K562 (cell line): ENCODE measurements at places on chromosomes 2 and 18. TPM values are rescaled to one million over a fixed set of nuclear protein-coding genes. Genes with fewer than 3 reads are reported as not detected.
A peak's percentile ranks its signal among the peaks of the same experiment; 100 is the strongest.

Gene C18orf32
- total RNA-seq: 20.4 and 23.2 TPM in 2 replicates

Gene BCL11A
- total RNA-seq: 0.07 and 0.13 TPM in 2 replicates

Gene C2orf68
- 36.6 and 41.6 TPM in 2 replicates for total RNA-seq

Gene CHN1
- total RNA-seq: 0.94 and 1.4 TPM in 2 replicates

Gene DES
- 17.4 and 21.9 TPM in 2 replicates for total RNA-seq

Gene MGAT4A
- total RNA-seq: 0.35 and 0.38 TPM in 2 replicates

Gene TIA1
- 103 and 106 TPM in 2 replicates for total RNA-seq

DNA sequence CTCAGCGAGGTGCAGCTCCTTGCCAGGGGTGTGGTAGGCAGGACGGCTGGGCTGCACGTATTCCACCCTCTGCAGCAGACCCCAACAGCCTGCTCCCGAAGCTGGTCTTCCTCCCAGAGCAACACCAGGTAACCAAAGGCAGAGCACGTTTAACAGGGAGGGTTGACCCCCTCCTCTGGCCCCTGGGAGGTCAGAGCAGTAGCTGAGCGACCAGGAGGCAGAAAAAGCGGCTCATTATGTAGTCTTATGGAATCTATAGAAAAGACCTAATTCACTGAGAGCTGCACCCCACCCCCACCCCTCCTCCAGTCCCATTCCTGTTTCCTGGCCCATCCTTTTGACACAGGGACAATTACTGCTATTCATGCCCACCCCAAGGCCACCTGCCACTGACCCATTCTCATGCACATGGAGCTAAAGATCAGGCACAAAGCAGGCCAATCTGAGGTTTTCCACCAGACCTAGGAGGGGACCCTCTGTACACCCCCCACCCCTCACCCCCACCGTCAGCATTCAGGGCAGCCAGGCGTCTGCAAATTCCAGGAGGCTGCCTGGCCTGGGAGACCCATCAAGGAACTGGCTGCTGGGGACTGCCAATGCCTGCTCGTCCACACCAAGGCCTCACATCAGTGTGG is 60.9 kb upstream of the FZD7 start:
- no peak overlapping the region for H3K27ac ChIP-seq
- no peaks in the 10 kb centered on the region for H3K36me3 ChIP-seq
- H3K4me1 ChIP-seq: no peaks in the 10 kb centered on the region
- no peak for DNase-seq
- H3K27me3 ChIP-seq: peaks cover 17% of the 10 kb centered on the region

DNA sequence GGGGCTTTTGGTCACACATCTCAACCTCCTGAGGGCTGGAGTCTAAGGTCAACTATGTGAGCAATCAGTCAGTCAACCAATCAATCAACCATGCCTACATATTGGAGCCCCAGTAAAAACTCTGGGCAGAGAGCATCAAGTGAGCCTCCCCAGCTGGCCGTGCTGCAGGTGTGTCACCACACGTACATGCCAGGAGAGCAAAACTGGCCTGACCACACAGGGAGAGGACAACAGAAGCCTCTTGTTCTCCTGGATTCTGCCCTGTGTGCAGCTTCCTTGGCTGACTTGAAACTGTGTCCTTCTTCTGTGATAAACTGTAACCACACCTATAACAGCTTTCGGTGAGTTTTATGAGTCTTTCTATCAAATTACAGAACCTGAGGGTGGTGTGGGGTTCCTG is 25.9 kb downstream of the GPR35 start:
- H3K36me3 ChIP-seq: no peaks in the 10 kb centered on the region
- H3K27ac ChIP-seq: no peak overlapping the region
- no peak for DNase-seq
- no peaks in the 10 kb centered on the region for H3K4me1 ChIP-seq
- H3K27me3 ChIP-seq: peaks cover 3% of the 10 kb centered on the region; the same call in 2 of the 3 replicates

DNA sequence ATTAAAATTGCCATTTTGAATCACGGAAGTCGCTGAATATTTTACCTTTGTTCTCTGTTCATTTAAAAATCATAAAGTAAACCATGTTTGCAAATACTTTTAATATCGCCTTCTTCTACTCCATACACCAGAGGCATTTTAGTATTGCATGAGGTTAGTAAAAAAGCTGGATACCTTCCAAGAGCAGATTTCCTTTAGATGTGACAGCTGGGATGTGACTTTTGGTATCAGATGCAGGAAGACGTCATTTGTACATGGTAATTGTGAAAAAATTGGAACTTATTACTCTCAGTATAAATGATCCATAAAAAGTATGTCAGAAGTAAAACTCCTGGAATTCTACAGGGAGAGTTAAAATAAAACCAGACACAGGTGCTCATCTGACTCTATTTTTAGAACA is 89.5 kb downstream of the SLC4A10 start:
- no peaks in the 10 kb centered on the region for H3K36me3 ChIP-seq
- H3K4me3 ChIP-seq: no peak overlapping the region
- H3K27me3 ChIP-seq: no peaks in the 10 kb centered on the region
- no peaks in the 10 kb centered on the region for H3K4me1 ChIP-seq
- H3K27ac ChIP-seq: no peak overlapping the region
- no peak for DNase-seq

- H3K27ac ChIP-seq: peak overlapping the region; percentile 89
- peak; percentile 70 for DNase-seq
- H3K4me1 ChIP-seq: peaks cover 57% of the 10 kb centered on the region; the same call in 2 of the 3 replicates
- H3K36me3 ChIP-seq: no peaks in the 10 kb centered on the region
These were observed 25.8 kb upstream of the ERICH2 start for GRCh38 chr2:170744248-170745002.

DNA sequence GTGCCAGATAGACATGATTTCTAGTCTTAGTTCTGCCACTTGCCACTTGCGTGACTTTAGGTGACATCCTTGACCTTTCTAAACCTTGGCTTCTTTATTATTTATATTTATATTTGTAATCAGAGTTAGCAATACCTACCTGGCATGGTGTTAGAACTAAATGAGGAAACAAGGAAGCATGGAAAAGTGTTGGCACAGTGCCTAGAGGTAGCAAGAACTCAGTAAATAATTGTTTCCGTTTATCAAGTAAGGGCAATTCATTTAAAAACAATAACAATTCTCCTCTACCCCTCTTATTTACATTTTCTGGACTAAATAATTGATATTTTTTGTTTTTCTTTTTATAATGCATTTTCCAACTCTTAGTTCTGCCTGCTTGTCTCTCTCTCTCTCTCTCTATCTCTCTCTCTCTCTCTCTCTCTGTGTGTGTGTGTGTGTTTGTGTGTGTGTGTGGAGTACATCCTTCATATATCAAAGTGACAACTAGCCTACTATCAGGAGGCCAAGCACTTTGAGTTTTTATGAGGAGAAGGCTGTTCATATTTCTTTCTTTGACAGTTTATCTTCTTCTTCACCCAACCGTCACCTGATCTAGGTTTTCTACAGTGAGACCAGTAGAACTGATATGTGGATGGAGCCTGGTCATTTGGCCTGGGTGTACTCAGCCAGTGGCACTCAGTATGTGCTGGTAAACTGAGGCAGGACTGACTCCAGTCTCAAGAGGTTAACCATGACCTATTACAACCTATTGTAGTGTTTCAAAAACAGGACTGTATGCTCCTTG is 134.5 kb downstream of the LRRTM1 start:
- H3K36me3 ChIP-seq: no peaks in the 10 kb centered on the region
- DNase-seq: no peak
- H3K27me3 ChIP-seq: no peaks in the 10 kb centered on the region

DNA sequence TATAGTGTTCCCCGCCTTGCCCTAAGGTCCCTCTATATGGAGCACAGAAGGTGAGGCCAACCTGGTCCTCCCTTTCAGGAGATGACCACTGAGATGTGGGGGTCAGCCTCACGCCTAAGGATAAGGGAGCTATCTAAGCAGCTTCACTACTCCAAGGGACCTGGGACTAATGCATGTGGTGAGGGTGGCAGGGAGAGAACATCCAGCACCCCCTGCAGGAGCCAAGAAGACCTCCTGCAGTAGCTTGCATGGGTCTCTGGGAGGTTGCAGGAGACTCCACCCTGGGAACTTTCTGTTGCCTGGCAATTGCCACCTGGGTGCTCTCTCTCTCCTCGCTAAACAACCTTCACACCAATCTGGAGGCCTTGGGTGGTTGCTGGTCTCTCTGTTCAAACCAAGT is 93.0 kb upstream of the KLHL29 start:
- no peak overlapping the region for H3K27ac ChIP-seq
- peak; percentile 6 for DNase-seq
- no peaks in the 10 kb centered on the region for H3K27me3 ChIP-seq
- no peaks in the 10 kb centered on the region for H3K36me3 ChIP-seq

DNA sequence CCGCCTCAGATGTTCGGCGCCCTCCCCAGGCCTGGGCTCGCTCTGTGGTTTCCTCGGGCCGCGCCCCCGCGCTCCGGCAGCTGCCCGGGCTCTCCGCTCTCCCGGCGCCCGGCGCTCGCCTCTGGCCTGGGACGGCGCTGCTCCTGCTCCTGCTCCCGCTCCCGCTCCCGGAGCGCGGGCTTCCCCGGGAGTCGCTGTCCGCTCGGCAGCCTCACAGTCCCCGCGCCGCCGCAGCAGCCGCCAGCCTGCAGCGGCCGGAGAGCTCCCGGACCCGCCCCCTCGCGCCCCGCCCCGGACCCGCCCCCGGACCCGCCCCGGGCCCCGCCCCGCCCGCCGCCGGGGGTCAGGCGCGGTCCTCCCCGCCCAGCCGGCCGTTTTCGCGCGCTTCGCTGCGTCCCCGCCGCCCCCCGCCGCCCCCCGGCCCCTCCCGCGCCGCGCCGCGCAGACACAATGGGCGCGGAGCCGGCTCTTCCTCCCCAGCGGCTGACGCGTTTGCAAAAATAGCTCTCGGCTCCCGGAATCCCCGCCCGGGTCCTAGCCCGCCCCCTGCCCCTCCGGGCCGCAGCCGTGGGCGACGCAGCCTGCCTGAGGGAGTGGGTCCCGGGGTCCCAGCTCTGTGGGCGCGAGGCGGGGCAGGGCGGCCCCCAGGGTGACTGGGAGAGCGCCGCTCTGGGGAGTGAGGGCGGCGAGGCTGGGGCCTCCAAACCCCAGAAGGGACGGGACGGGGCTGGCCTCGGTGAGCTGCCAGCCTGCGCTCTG is at the start of gene ARL4C:
Gene ARL4C (minus strand): TSS at position 247 of the 759 bp plus-strand sequence. CDS start 495 bp downstream, outside the sequence.
- H3K4me1 ChIP-seq: no peaks in the 10 kb centered on the region
- H3K27ac ChIP-seq: no peak within 1 kb of the TSS
- no peaks in the 10 kb centered on the region for H3K36me3 ChIP-seq
- peak; percentile 89 for DNase-seq
- H3K4me3 ChIP-seq: peak within 1 kb of the TSS; percentile 35

GRCh38 chr2:196435189-196435588 is 204.3 kb upstream of the CCDC150 start:
- no peak for DNase-seq
- no peak overlapping the region for H3K27ac ChIP-seq
- H3K27me3 ChIP-seq: no peaks in the 10 kb centered on the region
- H3K36me3 ChIP-seq: no peaks in the 10 kb centered on the region

- H3K27ac ChIP-seq: no peak overlapping the region
- H3K27me3 ChIP-seq: peaks cover 74% of the 10 kb centered on the region
- no peak overlapping the region for H3K4me3 ChIP-seq
- DNase-seq: no peak
- H3K36me3 ChIP-seq: no peaks in the 10 kb centered on the region
These were observed 314.0 kb upstream of the EPAS1 start for GRCh38 chr2:45983213-45983612.

- no peak for DNase-seq
- peaks cover under 1% of the 10 kb centered on the region; the same call in 1 of the 3 replicates for H3K27me3 ChIP-seq
These were observed 11.3 kb upstream of the SPATA3 start for GRCh38 chr2:230984393-230985220.

GRCh38 chr2:234446404-234447076 is 50.3 kb downstream of the ARL4C start:
- no peaks in the 10 kb centered on the region for H3K4me1 ChIP-seq
- H3K27me3 ChIP-seq: no peaks in the 10 kb centered on the region
- H3K4me3 ChIP-seq: no peak overlapping the region
- DNase-seq: no peak
- no peak overlapping the region for H3K27ac ChIP-seq

DNA sequence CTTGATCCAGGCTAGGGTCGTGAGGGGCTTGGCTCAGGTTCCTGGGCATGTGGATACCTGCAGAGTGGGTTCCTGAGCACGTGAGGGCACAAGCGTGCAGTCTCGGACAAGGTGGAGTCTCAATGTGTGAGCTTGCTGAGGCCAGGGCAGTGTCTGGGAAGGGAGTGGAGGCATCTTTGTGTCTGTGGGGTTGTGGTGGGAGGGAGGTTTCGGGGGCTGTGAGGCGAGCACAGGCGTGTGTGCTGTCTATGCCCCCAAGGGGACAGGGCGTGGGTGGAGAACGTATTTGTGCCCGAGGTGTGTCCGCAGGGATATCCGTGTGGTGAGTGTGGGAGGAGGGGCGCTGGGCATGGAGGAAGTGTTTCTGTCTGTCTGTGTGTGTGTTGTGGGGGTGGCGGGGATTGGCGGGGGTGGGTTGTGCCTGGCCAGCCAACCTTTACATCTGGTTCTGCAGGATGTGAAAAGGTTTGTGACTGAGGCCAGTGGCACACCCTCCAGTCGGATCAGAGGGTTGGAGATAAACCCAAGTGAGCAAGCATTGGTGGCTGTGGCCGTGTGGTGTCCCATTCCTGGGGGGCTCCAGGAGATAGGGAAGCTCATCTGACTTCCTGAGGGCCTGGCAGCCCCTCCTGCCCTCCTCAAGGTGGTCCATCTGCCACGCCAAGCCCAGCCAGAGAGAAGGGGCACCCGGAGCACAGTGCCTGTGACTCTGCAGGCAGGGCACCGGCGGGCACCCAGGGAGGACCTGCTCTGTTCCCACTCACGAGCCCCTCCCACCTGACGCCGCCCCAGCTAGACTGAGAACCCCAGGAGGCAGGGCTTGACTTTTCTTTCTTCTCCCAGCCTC is 57.1 kb downstream of the ZFP36L2 start:
- no peak for DNase-seq
- H3K4me3 ChIP-seq: no peak overlapping the region
- H3K36me3 ChIP-seq: no peaks in the 10 kb centered on the region
- no peaks in the 10 kb centered on the region for H3K27me3 ChIP-seq
- H3K27ac ChIP-seq: peak overlapping the region; percentile 28; the same call in 1 of the 3 replicates
- peaks cover 42% of the 10 kb centered on the region for H3K4me1 ChIP-seq

- H3K27ac ChIP-seq: peak overlapping the region; percentile 94
- DNase-seq: no peak
- peaks cover 8% of the 10 kb centered on the region for H3K4me1 ChIP-seq
- no peaks in the 10 kb centered on the region for H3K27me3 ChIP-seq
These were observed 693 bp downstream of the ORC2 start for GRCh38 chr2:200962811-200963123.

DNA sequence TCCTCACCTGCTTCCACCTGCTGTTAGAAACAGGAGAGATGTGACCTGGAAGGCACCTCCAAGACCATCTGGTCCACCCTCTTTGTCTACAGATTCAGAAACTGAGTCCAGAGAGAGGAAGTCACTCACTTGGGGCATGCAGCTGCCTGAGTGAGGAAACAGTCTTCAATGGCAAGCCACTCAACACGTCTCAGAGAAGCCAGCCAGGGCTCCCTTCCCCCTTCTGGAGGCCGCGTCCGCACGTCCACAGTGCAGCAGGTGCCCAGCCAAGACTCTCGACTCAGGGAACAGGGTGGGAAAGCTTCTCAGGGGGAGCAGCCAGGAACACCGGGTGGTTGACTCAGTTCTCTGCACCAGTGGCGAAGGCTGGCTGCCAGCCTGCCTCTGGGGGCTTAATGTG is 201.7 kb downstream of the BCL11A start:
- no peak for DNase-seq
- H3K27ac ChIP-seq: no peak overlapping the region
- no peaks in the 10 kb centered on the region for H3K4me1 ChIP-seq
- H3K4me3 ChIP-seq: no peak overlapping the region

GRCh38 chr2:49801898-49802450 is 647.7 kb upstream of the FSHR start:
- no peak overlapping the region for H3K27ac ChIP-seq
- no peak overlapping the region for H3K4me3 ChIP-seq
- no peak for DNase-seq
- no peaks in the 10 kb centered on the region for H3K36me3 ChIP-seq
- no peaks in the 10 kb centered on the region for H3K27me3 ChIP-seq
- no peaks in the 10 kb centered on the region for H3K4me1 ChIP-seq
